Effector CD8-positive, alpha-beta T cell (primary cell): ENCODE measurements at places on chromosomes 5 and 9.

DNA sequence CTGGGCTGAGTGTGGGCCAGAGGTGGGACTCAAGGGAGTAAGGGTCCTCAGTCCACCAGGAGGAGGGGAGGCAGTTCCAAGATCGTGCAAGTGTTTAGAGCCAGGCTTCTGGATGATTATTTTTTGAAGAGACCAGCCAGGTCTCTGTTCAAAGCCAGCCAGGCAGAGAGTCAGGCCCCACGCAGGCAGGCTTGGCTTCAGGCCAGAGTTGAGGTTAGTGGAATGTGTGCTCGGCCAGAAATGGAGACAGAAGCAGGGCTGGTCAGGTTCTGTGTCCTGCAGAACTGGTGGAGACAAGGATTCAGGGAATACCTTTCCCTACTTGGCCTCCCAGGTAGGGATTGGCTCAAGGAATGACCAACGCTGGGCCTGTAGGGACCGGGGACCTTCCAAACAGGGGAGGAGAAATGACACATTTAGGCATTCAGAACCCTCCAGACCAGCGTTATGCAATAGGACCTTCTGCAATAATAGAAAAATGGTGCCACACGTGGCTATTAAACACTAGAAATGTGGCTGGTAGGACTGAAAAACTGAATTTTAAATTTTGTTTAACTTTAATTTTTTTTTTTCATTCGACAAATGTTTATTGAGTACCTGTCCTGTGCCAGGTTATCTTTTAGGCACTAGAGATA lies 106.2 kb downstream of the CMYA5 start:
- DNase-seq, result no peak

- DNase-seq, result no peak
These were observed 74.0 kb upstream of the CCNG1 start for GRCh38 chr5:163363389-163363788.

DNA sequence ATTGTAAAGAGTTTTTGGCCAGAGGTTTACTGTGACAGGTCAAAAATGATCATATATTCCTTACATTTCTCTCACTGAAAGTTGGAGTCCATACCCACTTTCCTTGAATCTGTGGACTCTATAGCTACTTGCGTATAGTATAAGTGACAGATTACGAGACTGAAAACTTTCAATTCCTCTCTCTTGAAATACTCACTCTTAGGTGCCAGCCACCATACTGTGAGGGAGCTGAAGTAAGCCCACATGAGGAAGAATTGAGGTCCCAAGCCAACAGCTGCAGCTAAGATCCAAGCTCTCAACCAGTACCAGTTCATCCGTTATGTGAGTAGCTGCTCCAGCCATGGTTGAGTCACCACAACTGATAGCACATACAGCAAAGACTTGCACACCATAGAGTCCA lies 128.1 kb upstream of the FAM174A start:
- no peak for DNase-seq

DNA sequence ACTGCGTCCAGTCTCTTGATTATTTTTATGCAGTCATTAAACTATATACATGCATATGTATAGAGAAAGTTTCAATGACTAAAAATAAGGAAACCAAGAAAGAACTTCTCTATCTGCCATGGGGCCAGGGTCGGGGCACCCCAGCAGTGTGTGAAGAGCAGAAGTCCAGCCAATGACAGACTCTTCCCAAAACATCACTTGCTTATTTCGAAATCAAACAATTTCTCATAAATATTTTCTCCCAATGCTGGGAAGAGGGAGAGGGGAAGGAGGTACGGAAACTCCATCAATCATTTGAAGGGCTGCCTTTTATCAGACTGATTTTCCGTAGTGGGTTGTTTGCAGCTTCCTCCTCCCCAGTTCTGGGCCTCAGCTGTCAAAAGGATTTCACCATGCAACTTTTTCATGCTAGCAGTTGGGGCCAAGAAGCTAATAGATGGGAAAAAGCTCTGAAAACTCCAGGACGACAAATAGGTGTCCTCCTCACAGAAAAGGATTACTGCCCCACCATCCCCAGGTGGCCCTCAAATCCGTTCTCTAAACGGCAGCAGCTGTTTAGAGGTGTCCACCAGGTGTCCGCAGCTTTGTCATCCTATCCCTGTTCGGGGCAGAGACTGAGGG lies 617 bp upstream of the FPGS start:
- no peak for DNase-seq

DNA sequence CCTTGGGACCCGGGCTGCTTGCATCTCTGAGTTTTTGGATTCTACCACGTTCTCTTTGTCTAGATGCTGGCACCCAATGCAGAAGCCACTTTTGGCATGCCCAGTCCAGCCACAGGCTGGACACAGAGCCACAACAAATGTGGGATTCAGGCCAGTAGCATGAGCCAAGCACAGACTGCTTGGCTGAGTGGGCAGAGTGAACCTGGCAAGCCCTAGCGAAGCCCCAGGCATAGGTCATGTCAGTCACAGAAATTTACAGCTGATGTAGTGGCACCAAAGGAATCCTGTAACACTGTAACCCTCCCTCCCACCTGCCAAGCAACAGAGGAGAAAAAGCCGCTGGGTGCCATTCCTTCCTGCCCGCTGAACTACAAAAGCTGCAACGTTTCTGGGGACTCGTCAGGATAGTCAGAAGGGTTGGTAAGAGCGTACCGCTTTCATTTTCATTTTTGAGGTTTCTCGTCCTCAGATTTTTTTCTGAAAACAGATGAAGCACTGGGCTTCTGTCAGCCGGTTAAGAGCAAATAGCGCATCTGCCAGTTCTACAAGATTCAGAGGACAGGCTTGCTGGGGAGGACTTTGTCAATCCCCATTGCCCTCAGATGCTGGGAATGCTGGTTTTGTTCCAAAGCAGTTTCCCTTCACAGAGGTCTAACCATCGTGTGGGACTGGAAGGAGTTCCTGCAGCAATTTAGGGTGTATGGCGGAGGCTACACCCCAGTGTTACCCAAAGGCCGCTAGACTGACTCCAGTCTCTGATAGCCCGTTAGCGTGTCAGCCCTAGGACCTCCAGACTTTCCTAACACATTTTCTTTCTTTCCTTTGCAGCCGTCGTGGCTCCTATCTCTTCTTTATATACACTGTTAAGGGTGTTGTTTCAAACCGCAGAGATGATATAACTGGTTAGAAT lies 399.0 kb downstream of the HTR1A start:
- no peak for DNase-seq

DNA sequence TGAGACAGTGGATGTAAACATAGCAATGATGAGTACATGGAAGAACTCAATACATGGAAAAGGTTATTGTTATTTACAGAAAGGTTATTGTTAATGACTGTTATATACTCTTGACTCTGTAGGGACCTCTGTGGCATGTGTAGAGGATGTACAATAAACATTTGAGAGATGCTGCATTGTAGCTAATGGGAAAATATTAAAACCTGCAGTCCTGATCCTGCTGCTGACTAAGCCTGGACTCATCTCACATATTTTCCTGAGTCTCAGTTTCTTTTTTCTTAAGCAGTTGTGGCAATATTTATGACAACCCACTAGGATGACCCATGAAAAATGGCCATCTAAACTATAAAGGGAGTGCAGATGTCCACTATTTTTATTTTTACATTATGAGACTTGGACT lies 75.4 kb downstream of the DOCK2 start:
- DNase-seq, result no peak

DNA sequence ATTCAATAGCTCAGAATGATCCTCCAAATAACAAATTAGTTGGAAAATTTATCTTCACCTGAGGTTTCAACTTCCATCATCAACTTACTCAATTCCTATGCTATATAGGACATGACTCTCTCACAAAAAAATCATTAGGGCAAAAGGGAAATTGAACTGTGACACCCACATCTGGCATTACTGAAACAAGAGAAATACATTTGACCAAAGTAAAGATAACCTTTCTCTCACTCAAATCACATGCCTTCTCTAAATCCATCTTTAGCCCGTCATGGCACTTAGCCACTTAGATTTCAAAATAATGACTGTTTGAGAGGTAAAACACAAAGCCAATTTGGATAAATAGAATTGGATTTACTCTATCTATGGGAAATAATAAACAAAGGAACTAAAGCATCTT lies 126.4 kb downstream of the ADAMTS6 start:
- no peak for DNase-seq

GRCh38 chr5:112907166-112907631 lies 14.8 kb downstream of the REEP5 start:
- DNase-seq, result no peak

- DNase-seq, result no peak
These were observed 12.1 kb downstream of the GALNT10 start for GRCh38 chr5:154202379-154203260.

DNA sequence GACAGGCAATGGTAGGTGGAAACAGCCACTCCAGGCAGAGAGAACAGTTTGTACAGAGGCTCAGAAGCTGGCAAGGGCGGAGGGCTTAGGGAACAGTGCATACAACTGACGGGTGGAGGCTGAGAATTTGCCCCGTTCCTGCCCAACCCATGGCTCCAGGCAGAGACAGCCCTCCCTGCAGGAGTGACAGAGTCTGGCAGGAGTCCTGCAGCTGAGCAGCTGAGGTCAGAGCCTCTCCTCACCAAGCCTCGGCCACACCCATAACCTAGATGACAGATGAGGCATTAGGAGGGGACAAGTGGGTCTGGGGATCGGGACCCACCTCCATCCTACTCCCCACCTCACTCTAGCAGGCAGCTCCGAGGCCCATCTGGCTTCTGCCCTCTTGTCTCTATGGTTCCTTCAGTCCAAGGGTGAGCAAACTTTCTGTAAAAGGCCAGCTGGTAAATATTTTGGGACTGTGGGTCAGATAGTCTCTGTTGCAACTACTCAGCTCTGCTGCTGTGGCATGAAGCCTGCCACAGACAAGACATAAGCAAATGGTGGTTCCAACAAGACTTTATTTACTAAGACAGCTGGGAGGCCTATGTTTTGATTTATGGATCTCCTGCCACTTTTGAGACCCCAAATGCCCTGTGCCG lies 83.7 kb downstream of the SH3TC2 start:
- no peak for DNase-seq

- no peak for DNase-seq
These were observed 128.7 kb downstream of the CDC42SE2 start for GRCh38 chr5:131392466-131393095.

DNA sequence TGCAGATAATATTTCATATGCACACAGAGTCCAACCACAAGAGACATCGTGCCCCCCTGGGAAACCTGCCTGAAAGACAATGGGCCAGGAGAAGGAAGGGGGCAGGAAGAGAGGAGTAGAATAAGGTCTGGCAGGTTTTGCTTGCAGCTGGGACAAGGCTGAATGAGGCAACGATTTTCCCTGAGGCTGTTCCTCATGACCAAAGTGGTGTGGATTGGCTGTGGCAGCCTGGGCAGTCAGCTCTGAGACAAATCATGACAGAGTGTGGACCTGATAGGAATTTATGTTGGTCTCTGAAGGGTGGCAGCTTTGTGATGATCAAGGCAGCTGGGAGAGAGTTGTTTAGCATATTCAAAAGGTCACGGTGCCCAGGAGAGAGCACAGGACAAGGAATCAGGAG lies 119.3 kb downstream of the NMUR2 start:
- no peak for DNase-seq

DNA sequence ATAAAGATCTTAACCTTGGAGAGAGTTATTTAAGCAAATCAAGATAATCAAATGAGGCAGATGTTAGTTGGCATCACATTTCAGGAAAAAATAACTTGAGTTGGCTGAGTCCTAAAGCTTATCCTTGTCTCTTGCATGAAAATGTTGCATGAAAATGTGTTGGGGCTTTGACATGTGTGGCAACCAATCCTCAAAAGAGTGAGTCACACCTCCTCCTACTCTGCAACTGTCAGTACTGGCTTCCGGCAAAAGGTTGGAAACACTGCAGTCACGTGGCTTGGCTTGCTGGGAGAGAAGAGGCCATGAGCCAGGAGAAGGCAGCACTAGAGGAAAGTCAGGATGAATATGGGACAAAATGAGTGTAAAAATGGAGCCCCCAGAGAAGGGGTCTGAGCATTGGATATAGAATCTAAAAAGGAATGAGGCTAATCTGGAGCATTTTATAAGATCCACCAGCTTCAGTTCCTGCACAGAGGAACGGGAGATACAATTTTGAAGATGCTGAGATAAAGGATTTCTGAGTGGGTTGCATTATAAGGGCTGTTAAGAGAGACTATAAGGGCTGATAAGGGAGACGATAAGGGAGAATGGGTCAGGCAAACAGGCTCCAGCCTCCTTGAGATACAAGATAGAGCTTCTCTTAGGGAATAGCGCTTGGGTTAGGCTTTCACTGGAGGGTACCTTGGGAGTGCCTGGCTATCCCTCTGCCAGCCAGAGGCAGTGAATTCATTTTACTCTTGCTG lies 43.1 kb downstream of the SPATA31D1 start:
- DNase-seq, result no peak

DNA sequence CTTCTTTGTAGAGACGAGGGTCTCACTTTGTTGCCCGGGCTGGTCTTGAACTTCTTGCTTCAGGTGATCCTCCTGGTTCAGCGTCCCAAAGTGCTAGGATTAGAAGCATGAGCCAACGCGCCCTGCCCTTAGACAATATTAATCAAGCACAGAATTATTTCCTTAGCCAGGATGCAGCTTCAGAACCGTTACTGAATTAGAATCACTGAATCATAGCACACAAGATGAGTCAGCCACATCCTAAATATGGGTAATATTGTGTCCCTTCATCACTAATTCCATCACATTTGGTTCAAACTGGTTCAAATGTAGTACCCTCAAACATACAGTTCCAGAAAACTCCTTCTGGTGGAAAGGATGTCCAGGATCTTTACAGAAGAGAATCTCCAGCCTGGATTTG lies 82.7 kb downstream of the BNC2 start:
- DNase-seq, result no peak

DNA sequence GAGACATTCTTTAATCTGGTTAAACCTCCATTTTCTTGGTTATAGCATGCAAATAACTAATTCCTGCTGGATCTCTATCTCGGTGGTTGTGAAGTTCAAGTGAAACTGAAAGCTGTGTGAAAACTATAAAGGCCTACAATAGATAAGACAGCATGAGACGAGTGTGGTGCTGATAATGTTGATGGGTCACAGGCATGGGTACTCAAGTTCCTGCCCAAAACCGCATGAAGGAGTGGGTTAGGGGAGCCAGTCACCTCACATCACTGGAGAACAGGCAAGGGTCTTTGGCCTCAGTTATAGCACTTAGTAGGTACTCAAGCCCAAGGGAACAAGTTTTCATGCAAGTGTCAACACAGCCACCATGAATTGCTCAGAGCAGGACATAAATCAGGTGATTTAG lies 16.7 kb downstream of the HMHB1 start:
- DNase-seq, result no peak

DNA sequence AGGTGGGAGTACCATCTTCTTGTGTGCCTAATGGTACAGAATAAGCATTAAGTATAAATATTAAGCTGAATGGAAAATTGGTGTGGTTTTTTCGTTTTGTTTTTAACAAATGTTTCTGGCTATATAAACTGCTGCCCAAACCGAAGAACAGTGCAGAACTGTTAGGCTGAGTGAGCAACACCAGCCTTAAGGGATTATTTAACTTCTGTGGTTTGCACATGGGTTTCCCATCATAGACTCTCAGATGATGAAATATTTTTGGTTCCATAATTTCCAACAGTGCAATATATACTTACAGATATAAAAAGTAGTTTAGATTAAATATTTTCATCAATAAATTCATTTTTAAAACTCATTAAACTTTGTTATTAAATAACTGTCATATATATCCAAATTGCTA lies 16.4 kb downstream of the C5orf63 start:
- DNase-seq, result no peak
